ENCODE measurements at places on chromosomes 7 and 10.

- DNase-seq, result no peak
Measured at GRCh38 chr10:114346176-114347031, 57.9 kb downstream of the AFAP1L2 start.

GRCh38 chr10:100043796-100044195 is 34.0 kb upstream of the DNMBP start:
- no peak for DNase-seq

- DNase-seq, result peak; percentile 41
Measured at GRCh38 chr7:140062118-140062527, 628 bp downstream of the PARP12 start.

DNA sequence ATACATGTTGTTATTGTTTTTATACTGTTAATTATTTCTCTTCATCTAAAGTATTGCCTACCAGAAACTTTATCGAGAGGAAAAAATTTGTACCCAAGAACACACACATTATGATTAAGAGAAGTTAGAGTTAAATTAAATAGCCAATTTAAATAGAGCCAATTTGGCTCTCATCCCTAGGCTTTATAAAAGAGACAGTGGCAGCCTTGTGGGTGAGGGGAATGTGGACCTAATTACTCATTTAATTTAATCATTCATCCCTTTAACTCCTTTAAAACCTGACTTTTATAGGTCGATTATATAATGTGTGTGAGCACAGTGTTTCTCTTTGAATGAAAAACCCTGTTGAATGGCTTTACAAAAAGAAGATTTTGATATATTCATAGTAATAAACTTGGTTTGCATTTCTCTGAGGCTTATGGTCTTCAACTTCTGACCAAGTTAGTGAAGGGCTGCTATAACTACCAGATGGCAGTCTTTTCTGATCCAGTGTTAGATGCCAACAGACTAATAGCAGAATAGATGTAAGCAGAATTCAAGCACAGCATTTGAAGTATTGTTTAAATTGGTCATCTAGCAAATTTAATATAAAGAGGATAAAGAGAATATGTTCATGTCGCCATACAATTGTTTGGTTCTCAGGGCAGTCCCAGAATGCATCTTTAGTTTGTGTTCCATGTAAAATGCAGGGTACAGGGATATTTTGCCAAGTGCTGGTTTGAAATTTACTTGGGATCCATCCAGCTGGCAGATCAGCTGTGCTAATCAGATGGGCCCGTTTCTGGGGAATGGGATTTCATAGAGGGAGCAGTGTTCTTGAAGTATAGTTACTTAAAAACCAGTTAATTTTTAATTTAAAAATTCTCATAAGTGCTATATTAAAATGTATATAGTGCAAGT is 25.3 kb downstream of the ADD3 start:
- DNase-seq, result no peak

- no peak for DNase-seq
Measured at GRCh38 chr7:67950321-67951083, 953.9 kb downstream of the TYW1 start.

GRCh38 chr7:140269004-140269638 is 92.3 kb upstream of the KDM7A start:
- no peak for DNase-seq

- DNase-seq, result no peak
Measured at GRCh38 chr7:33792041-33792440, 113.3 kb upstream of the BMPER start.

DNA sequence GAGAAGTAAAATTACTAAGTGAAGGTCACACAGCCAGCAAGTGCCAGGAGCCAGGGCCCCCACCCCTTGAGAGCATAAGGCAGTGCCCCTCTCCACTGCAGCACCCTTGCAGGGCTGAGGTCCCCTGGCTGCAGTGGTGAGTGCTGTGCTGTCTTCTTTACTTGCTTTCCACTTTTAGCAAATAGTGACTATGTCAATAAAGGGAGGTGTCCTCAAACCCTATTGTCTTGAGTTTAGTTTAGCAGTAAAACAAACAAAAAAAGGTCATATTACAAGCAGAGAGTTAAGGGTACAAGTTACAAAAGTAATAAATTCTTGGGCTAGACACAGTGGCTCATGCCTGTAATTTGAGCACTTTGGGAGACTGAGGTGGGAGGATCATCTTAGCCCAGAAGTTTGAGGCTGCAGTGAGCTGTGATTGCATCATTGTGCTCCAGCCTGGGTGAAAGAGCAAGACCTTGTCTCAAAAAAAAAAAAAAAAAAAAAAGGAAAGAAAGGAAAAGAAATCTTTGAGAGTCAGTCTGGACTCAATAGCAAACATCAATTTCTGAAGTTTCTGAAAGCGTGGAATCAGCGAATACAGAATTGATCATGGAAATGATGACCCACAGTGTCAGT is 39.0 kb upstream of the KIF5B start:
- no peak for DNase-seq

- no peak for DNase-seq
Measured at GRCh38 chr10:59718257-59718656, 8.6 kb upstream of the SLC16A9 start.

- DNase-seq, result no peak
Measured at GRCh38 chr7:11540271-11540761, 291.7 kb downstream of the THSD7A start.

DNA sequence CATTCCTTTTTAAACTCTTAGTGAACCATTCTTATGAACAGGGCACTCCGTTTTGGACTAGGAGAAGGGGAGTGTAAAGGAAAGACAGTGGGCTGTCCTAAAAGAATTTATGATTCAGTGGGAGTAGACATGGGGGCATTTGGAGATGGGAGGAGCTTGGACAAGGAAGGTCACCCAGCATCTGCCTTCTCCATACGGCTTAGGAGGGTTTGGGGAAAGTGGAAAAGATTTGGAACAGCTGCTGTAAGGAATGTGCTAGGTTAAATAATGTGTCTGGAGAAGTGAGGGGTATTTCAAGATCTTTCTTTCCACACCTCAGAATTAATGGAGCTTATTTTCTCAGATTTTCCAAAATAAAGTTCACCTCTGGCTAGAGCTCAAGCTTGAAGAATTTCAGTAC is 24.0 kb downstream of the SLC35G1 start:
- DNase-seq, result no peak

DNA sequence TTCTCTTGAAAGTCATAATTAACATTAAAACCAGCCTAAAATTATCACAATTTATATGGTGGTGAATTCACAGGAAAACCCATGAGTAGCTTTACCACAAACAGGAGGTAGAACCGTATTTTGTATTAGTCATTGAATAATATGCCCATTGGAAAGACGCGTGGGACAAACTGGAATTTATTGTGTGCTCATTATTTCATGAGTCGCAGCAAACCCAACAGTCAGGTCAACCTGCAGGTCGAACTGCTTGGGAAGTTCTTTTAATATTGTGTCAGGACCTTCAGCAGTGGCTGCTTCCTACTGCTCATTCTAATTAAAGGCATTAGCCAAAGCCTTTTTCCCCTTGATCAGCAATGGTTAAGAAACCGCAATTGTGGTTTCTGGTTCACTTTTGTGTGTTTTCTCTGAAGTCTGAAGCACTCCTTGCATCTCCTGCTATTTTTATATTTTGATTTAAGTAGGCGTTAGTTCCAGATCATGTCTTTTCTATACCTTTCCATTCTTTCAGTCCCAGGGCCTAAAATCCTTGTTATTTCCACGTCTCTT is 100.1 kb downstream of the RAB11FIP2 start:
- DNase-seq, result no peak

DNA sequence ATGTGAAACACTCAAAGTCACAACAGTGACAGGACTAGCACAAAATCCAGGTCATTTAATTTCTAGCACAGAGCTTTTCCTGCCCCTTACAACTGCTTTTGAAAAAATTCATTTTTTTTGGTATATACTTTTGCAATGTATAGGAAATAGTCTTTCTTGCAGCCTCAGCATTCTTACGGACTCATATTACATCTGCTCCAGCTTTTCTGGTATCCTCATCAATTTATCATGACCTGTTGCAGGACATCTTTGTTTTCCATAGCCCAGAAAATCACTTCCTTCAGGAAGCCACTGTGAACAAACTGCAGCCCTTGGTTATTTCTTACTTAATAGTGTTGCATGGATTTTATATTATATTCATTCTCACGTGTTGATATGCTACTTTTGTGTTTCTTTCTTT is 347.9 kb upstream of the MTPN start:
- DNase-seq, result no peak

DNA sequence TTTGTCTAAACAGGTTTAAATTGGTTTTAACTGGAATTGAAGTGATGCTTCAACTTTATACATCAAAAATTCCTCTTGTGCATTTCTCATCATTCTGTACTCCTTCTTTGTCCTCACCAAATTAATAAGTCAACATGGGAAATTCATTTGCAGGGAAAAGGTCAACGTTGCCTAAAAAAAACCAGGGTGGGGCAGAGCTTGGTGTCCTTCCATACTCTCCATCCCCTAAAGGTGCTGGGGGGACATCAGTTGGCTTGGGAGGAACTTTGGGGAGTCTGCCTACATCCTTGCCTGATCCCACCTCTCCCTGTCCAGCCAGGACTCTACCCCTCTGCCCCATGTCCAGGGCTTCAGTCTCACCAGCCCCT is 34.1 kb upstream of the SLC26A3 start:
- DNase-seq, result no peak

GRCh38 chr10:99711129-99711719 is 20.7 kb downstream of the COX15 start:
- DNase-seq, result no peak

DNA sequence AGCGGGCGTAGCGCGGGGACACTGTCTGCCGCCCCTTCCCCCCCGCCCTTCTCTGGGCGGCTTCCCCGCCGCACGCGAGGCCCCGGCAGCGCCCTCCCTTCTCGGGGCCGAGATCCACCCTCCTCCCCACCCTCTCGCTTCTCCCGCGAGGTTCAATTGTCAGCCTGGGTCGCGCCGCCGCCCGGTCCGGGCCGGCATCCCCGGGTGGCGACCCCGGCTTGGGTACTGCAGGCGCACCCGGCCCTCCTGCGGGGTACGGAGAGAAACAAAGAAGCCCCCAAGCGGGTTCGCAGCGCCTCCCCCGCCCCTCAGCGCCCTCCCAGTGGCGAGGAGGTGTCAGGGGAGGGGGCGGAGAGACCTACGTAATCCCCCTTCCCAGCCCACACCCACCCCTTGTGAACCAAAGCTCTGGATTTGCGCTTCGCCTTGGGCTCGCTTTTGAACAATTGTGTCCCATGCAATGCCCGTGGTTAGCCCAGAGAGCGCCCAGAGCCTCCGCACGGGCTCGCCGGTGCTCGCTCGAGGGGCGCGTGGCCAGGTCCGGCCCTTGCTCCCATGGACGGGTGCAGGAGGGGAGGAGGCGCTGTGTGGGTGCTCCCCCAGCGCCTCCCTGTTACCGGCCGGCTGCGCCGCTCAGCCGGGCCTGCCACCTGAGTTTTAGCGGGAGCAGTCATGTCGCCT is 634 bp downstream of the HECW1 start:
- DNase-seq, result no peak

GRCh38 chr10:26441491-26442214 is 3.5 kb downstream of the APBB1IP start:
- DNase-seq, result no peak

DNA sequence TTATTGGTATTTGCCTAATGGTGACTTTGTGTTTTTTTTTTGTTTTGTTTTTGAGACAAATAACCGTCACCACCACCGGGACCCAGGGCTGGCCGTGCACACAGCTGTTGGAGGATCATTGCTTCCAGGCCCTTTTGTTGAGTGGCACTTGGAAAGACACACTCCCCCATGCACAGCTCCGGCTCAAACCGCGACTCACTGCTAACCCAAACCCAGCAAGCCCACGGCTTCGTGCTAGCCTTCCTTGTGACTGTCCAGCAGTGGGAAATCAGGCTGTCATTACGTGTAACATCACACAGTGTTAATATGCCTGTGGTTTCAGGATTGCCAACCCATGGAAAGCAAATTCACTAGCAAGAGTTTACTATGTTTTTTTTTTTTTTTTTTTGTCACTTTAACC is 17.4 kb downstream of the BNIP3 start:
- no peak for DNase-seq

DNA sequence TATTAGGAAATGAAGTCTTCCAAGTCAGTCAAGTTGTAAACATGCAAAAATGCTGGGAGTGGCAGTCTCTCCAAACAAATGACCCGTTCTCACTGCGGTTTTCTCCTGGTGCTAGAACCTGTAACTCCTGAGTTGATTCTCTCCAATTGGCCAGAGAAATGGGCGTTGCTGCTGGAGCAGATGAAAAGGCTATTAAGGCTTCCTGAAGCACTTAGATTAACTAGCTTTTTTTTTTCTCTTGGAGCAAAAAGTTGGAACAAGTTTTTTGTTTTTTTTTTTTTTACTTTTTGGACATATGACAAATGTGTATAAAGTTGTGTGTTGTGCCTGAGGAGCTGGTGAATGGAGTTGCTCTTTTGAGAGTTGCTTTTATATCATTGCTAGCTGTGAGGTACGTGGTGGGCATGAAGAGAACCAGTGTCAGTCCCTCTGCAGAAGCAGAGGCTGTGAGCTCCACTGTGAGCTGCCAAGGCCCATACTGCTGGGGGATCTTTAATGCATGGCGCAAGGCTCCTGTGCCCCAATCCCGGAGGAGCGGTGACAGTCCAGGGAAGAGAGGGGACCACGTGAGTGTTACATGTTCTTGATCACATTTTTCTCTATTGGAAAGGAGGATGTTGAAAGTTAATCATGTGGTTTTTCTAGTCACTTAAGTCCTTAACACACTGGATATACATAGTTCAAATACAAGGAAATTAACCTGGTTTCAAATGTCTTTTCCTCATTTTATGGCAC is 393.6 kb upstream of the GALNT17 start:
- DNase-seq, result no peak

- peak; percentile 9 for DNase-seq
Measured at GRCh38 chr10:128095027-128095752, 31.0 kb downstream of the MKI67 start.

GRCh38 chr7:98810153-98810802 is 59.5 kb downstream of the TMEM130 start:
- DNase-seq, result no peak

DNA sequence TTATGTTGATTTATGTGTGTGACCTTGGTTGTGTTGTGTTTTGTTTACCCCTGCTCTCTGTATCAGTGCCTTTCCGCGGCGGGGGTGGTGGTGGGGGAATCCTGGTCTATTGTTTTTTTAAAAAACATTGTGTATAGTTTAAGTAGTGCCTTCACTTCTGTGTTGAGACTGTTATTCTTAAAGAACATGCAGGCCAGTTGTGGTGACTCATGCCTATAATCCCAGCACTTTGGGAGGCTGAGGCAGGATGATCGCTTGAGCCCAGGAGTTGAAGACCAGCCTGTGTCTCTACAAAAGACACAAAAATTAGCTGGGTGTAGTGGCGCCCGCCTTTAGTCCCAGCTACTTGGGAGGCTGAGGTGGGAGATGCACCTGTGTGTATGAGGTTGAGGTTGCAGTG is 429.0 kb upstream of the LRGUK start:
- no peak for DNase-seq

- DNase-seq, result no peak
Measured at GRCh38 chr7:92727755-92728154, 108.6 kb downstream of the CDK6 start.
